ENCODE measurements at places on chromosomes 12 and 14. TPM values are rescaled to one million over a fixed set of nuclear protein-coding genes. Genes with fewer than 3 reads are reported as not detected.
A peak's percentile ranks its signal among the peaks of the same experiment; 100 is the strongest.

Gene KCNH5
- total RNA-seq = 0.60 TPM

Gene PARP2
- total RNA-seq = 36.8 TPM

DNA sequence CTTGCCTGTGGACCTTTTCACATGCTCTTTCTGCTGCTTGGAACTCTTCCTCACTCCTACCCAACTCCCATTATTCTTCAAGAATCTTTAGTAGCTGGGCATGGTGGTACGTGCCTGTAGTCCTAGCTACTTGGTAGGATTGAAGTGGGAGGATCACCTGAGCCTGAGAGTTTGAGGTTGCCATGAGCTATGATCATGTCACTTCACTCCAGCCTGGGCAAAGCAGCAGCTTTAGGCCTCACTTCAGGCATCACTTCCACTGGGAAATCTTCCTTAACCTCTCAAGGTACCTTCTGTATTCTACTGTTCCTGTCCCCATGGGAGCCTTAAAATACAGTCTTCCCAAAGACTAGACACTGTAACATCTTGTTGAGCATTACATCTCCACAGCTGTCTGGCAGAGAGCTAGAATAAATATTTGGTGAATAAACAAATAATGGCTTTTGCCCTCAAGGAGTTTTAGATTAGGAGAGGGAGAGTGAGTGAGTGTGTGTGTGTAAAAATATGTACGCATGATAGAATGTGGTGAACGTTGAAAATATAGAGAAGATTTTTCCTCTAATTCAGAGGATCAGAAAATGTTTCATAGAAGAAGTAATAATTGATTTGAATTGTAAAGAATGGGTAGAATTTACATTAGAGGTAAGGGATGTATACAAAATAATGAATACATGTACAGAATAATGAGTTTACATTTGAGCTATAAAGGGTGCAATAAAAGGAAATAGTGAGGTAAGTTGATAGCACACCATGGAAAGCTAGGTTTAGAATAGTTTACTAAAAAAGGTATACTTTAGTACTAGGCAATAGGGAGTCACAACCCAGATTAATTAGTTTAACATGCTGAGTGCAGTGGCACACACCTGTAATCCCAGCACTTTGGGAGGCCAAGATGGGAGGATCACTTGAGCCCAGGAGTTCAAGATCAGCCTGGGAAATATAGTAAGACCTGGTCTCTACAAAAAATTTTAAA lies 29.2 kb upstream of the BMAL2 start:
- no peaks in the 10 kb centered on the region for H3K27me3 ChIP-seq
- no peak for DNase-seq
- H3K27ac ChIP-seq = peak overlapping the region; percentile 80
- H3K4me1 ChIP-seq = peaks cover 5% of the 10 kb centered on the region
- H3K4me3 ChIP-seq = no peak overlapping the region

- H3K36me3 ChIP-seq = 0 out of 2 replicates have a peak, but pooled peaks cover 7% of the 10 kb centered on the region
- no peak overlapping the region for H3K27ac ChIP-seq
- H3K27me3 ChIP-seq = no peaks in the 10 kb centered on the region
- DNase-seq = no peak
These were observed 229.1 kb downstream of the PPM1H start for GRCh38 chr12:62705846-62706245.

- H3K4me1 ChIP-seq = peaks cover 16% of the 10 kb centered on the region
- DNase-seq = no peak
- H3K36me3 ChIP-seq = peaks cover 64% of the 10 kb centered on the region
- H3K27ac ChIP-seq = no peak overlapping the region
These were observed 4.8 kb upstream of the RBM23 start for GRCh38 chr14:22923746-22924145.
